ENCODE measurements at places on chromosomes 3 and 15. TPM values are rescaled to one million over a fixed set of nuclear protein-coding genes. Genes with fewer than 3 reads are reported as not detected.

MESP2 gene
- not detected for total RNA-seq

GCSAM gene
- not detected for total RNA-seq

FSTL1 gene
- 55.0 TPM for total RNA-seq

FGF12 gene
- total RNA-seq, result 2.3 TPM

CCDC54 gene
- not detected for total RNA-seq

COMMD4 gene
- total RNA-seq, result 43.8 TPM

AGBL1 gene
- total RNA-seq, result not detected

NRROS gene
- total RNA-seq, result 1.8 TPM

HIGD2B gene
- not detected for total RNA-seq

CLRN1 gene
- total RNA-seq, result not detected

UROC1 gene
- not detected for total RNA-seq

ACTC1 gene
- total RNA-seq, result 1.6 TPM

INAFM2 gene
- 22.4 TPM for total RNA-seq

GOLGA6L9 gene
- total RNA-seq, result 5.6 TPM

TADA3 gene
- total RNA-seq, result 37.6 TPM
